ENCODE measurements at places on chromosomes 7 and 10.

DNA sequence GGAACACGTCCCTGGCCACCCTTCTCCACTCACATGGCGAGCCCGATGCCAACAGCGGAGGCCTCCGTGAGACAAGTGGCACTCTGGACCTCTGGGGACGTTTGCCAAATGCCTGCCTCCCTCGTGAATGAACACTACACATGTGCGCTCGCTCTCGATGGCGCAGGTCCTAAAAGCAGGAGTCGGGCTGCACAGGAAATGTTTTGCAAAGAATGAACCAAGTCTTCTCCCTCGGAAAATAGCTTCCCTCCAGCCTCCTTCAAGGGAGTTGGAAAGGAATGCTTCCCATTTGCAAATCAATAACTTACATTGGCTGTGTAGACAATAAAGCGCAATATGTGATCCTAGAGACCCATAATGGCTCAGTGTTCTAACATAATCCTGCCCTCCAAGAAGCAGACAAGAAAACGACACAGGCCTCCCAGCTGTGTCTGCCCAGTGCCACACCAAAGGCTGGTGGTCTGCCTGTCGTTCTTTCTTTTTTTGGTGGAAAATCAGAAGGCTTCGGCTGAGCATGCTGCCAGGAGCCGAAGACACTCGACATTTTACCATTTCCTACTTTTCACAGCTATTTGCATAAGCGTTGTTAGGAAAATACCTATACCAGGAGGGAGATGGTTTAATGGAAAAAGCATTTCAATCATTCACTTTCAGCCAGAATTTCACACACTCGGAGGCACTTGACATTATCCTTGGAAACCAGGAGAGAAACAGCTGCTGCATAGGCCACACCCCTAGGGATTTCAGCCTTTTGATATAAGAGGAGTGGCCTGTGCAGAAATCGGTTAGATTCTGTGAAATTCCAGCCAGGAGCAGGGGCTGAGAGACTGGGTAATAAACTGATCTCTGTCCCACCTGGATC, 38.4 kb downstream of the ATXN7L1 start:
- no peak for DNase-seq

- DNase-seq = no peak
Measured at GRCh38 chr7:28318101-28318762, 94.1 kb upstream of the CREB5 start.

DNA sequence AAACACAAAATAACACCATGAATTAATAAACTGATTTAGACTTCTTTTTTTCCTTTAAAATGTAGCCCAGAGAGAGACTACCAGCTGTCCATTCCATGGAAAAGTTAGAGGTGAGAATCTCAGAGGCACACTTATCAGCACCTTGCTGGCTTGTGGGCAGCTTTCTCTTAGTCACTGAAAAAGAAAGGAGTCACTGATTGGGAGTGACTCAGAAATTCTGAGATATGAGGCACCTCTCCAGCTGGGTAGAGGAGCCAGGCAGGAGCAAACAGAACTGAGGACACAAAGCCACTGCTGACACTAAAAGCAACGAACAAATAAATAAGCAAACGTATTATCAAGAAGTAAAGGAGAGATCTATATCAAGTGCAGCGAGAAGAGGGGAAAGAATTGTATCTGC, 310.6 kb downstream of the PARD3 start:
- DNase-seq = no peak

- no peak for DNase-seq
Measured at GRCh38 chr10:60312818-60313588, 76.7 kb downstream of the ANK3 start.

- no peak for DNase-seq
Measured at GRCh38 chr10:122121059-122121458, 132.1 kb downstream of the TACC2 start.

- no peak for DNase-seq
Measured at GRCh38 chr7:72057796-72058195, 354.3 kb downstream of the CALN1 start.

DNA sequence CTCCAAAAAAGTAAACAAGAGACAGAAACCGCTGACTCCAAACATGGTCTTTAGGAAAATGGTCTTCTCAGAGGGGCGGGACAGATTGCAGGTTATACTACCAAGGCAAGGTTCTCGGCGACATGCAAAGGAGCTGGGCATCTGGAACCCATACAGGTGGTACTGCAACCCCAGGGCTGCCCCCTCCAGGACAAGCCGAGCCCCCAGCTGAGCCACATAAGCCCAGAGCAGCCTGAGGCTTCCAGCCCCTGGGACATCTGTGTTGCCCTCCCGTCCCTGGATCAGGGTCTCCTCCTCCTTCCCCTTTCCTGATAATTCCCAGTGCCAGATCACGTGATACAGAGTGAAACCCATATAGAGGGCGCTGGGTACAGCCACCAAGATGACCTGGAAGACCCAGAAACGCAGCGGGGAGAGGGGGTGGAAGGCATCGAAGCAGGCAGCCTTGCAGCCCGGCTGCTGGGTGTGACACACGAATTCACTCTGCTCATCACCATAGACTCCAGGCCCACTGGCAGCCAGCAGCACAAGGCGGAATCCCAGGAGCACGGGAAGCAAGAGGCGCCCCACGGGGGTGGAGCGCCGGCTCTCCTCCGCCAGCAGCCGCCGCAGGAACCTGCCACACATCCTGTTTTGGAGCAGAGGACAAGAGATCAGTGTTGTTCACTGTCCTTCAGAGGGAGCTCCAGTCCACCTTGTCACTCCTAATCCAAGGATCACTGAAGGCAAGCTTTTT, at the start of gene GJC3:
Gene GJC3, minus strand, starts transcription at position 627 of the 736 bp plus-strand sequence. Its CDS starts 0 bp downstream, at position 627.
- no peak for DNase-seq

DNA sequence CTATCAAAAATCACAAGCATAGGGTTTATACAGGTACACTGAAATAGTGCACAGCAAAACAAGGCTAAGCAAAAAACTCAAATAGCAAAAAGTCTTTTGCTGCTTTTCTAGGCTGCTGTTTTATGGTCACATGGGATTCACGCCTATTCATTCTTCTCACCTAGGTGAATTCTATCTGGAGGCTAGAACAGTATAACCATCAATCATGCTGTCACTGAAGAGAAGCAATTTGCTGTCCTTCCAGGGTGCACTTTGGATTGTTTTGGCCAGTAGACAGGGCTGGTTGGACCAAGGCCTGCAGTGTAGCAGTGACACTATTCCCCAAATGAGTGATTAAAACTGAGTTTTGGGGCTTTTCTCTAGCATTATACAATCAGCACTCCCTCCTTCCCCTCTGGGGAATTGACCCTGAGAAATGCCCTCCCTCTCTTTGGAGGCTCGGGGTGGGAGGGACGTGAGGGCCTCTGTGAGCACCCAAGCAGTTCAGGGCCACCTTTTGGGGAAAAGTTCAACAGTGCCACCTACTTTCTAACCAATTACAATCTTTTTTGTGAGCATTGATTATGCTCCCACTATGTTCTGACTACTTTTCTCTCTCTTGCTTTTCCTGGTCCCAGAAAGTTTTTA, 16.2 kb upstream of the SND1 start:
- no peak for DNase-seq

DNA sequence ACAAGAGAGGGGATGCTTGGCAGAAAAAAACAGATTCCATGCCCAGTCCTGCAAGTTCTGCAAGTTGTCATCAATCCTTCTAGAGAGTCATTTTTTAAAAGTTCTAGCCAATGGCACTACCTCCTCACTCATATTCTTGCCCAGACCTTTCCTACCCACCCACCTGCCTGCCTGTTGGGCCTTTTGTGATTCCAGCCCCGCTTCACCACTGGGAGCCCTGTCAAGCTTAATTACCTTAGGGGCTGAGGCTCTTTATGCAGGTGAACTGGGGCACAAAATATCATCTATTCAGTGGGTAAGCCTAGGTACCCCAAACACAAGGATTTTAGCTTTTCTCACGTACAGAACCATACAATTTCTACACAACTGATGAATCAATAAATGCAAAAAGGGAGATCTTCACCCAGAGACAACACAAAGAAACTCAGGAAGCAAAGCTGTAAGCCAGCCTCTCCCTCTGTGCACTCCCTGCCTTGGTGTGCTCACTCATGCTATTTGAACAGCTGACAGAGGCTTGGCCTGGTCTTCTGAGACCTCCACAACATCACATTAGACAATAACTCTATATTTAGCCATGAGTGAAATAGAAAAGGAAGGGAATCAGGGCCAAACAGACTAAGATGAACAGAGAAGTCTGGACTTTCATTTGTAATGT, 222.6 kb downstream of the HTR7 start:
- DNase-seq = no peak

DNA sequence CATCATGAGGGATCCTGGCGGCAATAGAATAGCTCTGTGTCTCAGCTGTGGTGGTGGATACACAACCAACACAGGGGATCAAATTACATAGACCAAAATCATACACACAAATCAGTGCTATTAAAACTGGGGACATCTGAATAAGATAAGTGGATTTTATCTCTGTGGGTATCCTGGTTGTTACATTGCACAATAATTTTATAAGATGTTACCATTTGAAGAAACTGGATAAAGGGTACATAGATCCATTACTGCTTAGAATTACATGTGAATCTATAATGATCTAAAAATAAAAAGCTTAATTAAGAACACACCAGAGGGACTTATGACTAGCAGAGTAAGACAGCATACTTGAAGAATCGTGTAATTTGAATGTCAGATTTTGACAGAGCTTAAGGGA, 8.2 kb upstream of the FAM3C start:
- no peak for DNase-seq

GRCh38 chr7:30559611-30560010, 35.1 kb upstream of the GARS1 start:
- DNase-seq = no peak

DNA sequence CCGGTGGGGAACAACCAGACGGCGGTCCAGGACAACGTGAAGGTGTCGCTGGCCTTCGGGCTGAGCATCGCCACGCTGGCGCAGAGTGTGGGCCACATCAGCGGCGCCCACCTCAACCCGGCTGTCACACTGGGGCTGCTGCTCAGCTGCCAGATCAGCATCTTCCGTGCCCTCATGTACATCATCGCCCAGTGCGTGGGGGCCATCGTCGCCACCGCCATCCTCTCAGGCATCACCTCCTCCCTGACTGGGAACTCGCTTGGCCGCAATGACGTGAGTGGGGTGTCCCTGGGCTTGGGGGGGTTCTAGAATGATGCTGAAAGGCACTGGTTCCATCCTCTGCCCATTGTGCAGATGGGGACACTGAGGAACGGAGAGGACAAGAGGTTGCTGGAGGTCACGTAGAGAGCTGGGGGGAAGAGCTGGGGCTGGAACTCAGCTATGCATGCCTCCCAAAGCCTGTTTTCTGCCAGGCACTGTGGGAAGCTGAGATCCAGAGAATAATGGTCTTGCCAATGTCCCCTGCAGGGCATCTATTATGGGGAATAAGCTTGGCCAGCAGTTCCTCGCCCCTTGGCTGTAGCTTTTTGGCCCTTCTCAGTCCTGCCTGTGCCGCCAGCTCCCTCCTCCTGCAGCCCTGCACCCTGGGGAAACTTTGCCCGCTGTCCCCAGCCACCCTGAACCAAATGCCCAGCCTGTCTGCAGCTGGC, 523 bp downstream of the AQP1 start:
- no peak for DNase-seq

- DNase-seq = no peak
Measured at GRCh38 chr7:126303926-126304325, 948.8 kb downstream of the GRM8 start.

- DNase-seq = no peak
Measured at GRCh38 chr10:112812586-112812985, 137.5 kb upstream of the TCF7L2 start.

DNA sequence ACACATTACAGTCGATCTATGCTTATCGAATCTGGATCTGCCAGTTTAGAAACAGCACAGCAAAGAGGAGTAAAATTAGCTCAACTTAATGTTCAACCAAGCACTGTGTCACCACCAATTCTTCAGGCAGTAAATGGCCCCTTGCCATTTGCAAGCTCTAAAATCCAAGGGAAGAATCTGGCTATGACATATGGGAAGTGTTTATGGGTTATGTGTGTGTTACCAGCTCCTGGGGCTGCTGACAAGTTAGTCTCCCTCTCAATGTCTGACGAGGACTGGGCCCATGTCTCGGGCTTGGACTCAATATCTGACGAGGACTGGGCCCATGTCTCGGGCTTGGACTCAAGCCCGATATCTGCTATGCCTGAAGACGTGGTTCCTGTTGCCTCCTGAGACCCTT, 5.7 kb upstream of the ITIH2 start:
- no peak for DNase-seq

- no peak for DNase-seq
Measured at GRCh38 chr10:17872191-17873091, 63.3 kb downstream of the MRC1 start.

DNA sequence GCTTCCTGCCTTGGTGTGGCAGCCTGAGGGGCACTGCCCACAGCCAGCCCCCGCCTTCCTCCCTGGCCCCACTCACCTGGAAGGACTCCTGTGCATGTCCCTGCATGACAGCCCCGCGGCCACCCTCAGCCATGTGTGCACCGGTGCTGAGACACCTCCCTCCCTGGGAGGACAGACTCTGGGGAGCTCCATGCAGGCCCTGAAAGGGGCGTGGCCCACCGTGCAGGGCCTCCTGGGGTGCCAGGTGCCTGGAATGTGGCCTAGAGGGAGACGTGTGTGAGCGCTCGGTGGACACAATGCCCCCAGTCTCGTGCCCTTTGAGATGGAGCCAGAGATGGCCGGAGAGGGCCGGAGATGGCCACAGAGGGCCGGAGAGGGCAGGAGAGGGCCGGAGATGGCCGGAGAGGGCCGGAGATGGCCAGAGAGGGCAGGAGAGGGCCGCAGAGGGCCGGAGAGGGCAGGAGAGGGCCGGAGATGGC, 59.1 kb upstream of the PPP2R2D start:
- DNase-seq = no peak

DNA sequence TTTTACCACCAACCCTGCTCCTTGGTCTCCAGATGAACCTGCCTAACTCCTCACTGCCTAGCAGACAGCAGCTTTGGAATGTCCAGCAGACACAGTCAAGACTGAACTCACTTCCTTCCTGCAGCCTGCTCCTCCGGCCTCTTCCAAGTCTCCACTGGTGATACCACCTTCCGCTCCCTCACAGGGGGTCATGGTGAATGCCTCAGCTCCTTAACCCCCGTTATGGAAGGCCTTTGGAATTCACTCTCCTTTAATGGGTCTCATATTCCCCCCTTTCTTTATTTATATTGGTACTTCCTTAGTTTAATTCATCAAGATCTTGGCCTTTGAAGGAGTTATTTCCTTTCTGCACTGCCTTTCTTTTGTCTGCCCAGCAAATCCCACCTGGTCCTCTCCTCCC, 44.9 kb upstream of the ZNF32 start:
- no peak for DNase-seq

GRCh38 chr7:772005-772294, 44.9 kb upstream of the PRKAR1B start:
- DNase-seq = no peak

DNA sequence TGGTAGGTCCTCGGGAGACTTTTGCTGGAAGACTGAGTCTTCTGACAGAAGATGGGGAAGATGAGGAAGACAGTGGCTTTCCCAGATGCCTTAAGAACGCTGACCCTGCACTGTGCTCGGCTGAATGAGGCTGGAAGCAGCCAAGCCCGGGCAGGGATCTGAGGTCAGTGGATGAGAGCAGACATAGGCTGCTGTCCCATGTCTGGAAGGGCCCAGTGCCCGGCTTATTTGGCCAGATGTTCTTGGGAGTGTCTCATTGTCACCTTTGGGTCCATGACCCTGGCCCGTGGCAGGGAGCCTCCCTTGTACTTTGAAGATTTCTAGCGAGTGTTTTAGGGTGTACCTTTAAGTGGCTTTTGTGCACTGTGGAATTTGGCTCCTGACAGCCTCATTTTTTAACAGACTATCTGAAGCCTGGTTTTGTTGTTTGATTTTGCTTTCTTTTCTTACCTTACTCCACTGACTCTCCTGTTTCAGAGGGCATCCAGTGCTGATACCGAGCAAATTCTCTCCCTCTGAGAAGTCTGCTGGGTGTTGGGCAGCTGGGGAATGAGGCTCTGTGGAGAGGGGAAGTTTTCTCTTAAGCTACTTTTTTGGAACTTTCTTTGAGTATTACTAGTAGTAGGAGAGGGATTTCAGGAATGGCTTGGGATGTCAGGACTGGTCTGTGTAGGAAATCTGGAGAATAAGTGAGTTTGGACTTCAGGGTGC, 61.4 kb downstream of the CREB5 start:
- DNase-seq = no peak

Data from activated B cell treated with CpG ODN at 0.5 μM for 24 hours (primary cell).